Astrocyte of the cerebellum (primary cell): ENCODE measurements at places on chromosomes 2 and 18.

- DNase-seq = no peak
These were observed 1.5 kb upstream of the KLHL30 start for GRCh38 chr2:238136820-238137537.

GRCh38 chr2:111029181-111029927 lies 91.4 kb upstream of the BCL2L11 start:
- DNase-seq = no peak

- DNase-seq = no peak
These were observed 1116.2 kb downstream of the SUCLG1 start for GRCh38 chr2:83342860-83343329.

GRCh38 chr2:121825003-121825950 lies 69.8 kb downstream of the TSN start:
- no peak for DNase-seq

GRCh38 chr2:2899826-2900225 lies 477.8 kb downstream of the EIPR1 start:
- DNase-seq = no peak

- peak; percentile 11 for DNase-seq
These were observed 160.2 kb downstream of the DPP4 start for GRCh38 chr2:161913865-161914264.

- DNase-seq = no peak
These were observed 92.3 kb downstream of the EDAR start for GRCh38 chr2:108896741-108897140.

- no peak for DNase-seq
These were observed 118.0 kb upstream of the MSTN start for GRCh38 chr2:190180313-190181122.

DNA sequence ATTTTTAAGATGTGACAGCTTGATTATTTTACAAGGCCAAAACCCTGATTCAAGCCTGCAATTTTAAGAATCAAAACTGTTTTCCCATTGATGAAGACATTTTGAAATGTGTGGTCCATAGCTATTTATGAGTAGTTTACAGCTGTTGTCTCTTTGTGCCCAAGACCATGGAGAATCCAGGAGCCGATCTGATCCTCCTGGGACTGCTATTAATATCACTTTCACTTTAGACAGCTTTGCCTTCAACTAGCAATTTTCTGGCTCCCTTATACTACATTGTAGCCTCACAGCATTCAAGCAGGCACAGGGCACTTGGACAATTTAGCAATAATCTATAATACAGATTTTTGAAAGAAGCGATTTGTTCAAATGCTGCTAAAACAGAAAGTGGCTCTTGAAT lies 172.9 kb downstream of the SLC8A1 start:
- DNase-seq = no peak

DNA sequence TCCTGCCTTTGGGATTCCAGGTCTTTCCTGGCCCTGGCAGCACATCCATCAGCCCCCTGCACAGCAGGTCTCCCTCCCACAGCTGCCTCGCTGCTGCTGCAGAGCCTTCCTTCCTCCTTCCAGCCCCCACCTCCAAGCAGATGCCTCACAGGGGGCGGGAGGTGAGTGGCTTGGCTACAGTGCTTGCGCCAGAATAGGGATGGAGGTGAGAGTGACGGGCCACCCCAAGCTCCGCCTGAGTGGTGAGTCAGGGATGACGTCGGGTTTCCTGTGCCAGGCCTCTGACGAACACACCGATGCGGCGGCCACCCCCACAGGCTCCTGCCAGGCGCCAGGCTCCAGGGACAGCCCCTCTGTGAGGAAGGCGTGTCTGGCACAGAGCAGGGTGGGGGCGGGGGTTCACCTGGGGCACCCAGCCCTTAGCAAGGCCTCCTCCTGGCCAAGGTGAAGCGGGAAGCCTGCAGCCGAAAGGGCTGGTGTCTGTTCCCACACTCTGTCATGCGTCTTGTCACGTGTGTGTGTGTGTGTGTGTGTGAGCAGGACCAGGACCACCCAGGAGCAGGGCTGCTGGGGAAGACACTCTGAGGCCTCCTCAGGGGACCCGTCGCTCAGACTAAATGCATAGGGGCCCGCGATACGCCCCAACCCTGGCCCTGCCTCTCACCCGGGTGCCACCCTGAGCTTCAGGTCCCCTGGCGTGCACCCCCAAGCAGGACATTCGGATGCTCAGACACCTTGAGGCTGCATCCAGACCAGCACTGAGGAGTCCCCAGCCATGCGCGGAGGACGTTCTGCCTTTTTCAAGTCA lies 3.4 kb upstream of the DUSP2 start:
- DNase-seq = peak; percentile 72

- DNase-seq = no peak
These were observed 1.2 kb downstream of the RTKN start for GRCh38 chr2:74440378-74441169.

- DNase-seq = no peak
These were observed 206.3 kb upstream of the GYPC start for GRCh38 chr2:126449677-126450076.

GRCh38 chr2:167844714-167845530 lies 402.5 kb downstream of the STK39 start:
- no peak for DNase-seq

- DNase-seq = no peak
These were observed 394.7 kb downstream of the FBXO15 start for GRCh38 chr18:73752965-73753364.

GRCh38 chr18:58362829-58363271 lies 266.0 kb downstream of the ALPK2 start:
- DNase-seq = no peak

- no peak for DNase-seq
These were observed 33.9 kb downstream of the LAMA3 start for GRCh38 chr18:23723121-23723520.

DNA sequence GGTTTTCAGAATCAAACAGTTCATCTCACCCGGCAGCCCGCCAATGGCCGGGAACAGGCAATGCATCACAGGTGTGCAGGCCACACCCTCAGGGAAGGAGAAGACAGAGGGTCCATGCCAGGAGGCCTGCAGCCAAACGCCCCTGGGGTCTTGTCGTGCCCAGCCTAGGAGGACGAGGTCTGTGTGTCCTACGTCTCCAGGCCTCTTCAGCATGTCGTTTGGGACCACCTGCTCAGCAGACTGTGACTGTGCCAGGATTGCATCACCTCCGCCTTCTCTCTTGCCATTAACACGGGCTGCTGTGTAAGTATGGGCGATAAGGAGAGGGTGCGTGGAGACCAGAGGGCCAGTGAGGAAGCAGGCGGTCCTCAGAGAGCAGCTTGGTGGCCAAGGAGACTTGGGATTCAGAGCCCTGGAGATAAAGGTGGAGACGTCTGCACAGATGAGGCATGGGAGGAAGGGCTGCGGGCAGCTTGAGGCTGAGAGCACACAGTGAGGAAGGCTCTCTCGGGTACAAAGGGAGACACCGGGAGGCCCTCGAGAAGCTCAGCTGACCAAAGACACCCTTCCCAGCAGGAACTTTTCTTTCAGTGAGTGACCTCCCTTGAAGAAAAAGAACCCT lies 37.4 kb upstream of the KLHL29 start:
- DNase-seq = no peak

- no peak for DNase-seq
These were observed 191.0 kb downstream of the ARL4C start for GRCh38 chr2:234305846-234306245.

- no peak for DNase-seq
These were observed 45.9 kb downstream of the NCK2 start for GRCh38 chr2:105790461-105791149.

GRCh38 chr2:201930831-201931230 lies 102.8 kb upstream of the FZD7 start:
- no peak for DNase-seq

DNA sequence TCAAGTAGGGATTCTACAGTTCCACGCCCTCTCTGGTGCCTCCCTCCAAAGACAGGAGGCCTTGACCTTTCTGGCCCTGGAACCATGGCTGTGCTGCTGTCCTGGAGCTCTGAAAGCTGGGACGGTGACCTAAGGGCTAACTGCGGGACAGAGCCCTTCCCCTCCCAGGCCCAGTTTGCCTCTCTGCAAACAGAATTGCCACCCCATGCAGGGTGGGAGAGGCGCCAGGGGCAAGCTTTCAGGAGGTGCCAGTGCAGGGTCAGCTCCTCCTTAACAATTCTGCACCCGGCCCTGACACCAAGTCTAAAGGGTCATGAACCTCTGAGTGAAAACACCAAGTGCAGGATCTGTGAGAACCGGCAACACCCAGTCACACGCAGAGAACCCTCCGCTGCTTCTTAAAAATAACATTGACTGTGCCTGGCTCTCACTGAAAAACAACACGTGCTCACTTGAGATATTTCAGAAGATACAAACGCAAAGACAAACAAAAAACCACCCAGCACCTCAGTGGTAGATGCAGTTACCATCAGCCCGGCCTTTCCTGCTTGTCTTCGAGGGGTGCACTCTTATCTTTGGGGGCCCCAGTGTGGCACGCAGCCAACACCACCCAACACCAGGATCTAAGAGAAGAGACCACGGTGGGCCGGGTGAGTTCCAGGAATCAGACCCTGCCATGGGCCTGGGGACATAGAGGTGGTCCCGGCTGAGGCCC lies 1.1 kb upstream of the SNED1 start:
- no peak for DNase-seq

- DNase-seq = no peak
These were observed 124.8 kb downstream of the FIGN start for GRCh38 chr2:163610817-163611556.

DNA sequence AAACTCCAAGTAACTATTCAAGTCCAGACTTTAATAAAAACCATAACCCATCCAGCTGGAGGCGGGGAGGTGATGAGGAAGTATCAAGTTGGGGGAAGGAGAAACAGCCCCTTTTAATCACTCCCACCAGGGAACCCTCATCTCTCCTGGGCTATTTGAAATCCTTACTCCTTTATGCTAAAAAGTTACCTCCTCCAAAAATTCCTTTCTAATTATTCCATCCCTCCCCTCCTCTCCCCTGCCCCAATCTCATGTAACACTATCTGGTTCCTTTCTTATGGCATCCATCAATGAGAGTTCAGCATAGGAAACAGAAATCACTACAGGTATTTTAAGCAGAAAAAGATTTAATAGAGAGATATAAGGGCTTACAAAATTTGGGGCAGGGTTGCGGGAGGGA lies 9.3 kb upstream of the SLC14A2 start:
- DNase-seq = no peak

DNA sequence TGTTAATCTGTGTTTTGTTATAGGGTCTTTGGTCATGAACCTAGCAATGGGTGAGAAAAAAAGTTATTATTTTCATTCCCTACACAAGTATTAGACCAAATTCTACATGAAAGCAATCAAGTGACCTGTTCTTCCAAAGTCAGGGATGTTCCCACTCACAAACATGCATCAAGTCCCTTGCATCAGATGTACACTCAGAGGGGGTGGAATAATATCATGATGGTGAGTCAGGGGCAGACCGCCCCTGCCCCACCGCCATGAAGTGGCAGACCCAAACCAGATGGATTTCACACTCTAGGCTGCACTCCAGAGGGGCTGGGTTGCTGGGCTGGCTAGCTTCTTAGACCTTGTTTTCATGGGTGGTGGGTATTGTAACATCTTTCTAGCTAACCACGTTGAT lies 91.4 kb downstream of the ACAA2 start:
- no peak for DNase-seq

DNA sequence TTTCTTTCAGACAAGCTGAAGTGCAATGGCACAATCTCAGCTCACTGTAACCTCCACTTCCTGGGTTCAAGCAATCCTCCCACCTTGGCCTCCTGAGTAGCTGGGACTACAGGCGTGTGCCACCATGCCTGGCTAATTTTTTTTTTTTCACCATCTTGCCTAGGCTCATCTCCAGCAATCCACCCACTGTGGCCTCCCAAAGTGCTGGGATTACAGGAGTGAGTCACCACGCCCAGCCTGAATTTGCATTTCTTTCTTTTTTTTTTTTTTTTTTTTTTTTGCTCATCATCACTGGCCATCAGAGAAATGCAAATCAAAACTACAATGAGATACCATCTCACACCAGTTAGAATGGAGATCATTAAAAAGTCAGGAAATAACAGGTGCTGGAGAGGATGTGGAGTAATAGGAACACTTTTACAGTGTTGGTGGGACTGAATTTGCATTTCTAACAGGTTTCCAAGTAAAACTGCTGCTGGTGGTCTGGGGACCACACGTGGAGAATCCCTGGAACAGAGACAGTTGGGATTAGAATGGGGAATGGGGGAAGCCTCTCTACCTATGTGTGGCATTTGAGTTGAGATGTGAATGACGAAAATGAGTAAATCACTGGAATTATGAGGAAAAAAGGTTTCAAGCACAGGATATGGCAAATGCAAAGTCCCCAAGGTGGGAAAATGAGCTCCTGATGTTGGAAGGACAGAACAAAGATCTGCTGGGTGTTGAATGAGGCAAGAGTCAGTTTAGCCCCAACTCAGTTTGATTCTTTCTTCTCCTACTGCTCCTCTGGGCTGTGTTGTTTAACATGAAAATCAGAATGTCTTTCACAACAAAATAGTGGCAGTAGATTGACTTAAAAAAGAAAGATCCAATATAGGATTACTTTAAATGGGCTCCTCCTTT lies 88.8 kb upstream of the MAP4K4 start:
- DNase-seq = no peak

DNA sequence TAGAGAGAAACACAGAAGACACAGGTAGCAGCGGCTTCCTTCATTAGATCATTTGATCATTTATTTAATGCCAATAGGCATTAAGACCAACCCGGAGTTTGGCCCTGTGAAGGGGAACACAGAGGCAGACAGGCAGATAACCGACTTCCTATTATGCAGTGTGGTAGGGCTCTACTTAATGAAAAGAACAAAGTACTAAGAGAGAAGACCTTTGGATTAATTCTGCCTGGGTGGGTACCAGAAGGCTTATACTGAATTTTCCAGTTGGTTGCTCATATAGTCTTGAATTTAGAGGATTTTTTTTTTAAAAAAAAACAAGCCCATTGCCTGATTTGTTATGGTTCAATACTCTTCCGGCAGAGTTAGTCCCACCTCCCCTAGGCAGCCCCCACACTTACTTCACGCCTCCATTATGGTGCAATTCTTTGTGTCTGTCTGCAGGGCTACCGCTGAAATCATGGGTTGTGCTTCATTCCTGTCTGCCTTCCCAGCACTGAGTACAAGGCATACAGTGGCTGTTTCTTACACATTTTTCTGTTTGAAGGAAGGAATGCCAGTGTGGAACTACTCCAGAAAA lies 244.3 kb upstream of the APCDD1 start:
- DNase-seq = no peak
